ENCODE measurements at places on chromosomes 3 and 15.

DNA sequence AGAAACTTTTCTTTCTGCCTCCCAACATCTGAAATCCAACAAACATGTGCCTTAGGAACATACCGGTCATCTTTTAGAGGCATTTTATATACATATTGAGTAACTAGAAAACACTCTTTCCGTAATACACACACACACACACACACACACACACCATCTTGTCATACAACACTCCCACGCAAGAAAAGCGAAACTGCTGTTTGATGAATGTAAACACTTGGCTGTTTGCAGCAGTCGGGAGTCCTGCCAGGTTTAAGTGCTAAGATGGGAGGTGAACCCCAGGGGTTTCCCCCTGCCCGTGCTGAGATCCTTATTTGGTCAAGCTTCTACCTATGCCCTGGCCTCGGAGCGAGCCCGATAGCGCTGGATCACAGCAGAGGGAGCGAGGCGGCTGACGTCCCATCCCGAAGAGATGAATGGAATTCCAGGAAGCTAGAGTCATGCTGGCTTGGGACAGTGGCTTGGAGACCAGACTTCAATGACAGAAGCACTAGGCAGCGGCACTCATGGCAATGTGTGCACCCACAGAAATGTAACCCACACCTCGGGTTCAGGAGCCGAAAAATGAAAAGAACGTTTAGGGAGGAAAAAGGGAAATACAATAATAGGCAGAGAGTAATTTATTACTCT, 1.3 kb upstream of the THBS1 start:
- DNase-seq, result no peak

DNA sequence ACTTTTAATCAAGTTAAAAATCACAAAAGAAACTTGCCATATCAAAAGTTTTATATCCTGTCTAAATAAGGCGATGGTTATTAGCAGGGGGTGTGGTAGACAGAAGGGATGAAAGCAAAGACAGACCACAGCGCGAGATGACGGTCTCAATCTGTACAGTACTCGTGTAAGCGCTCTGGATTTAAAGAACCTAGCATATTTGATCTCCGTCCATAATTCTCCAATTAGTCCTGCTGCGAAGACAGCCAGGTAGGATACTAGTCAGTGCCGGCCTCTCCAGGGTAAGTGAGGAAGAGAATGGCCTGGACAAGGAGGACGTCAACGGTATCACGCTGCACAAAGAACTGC, 701 bp downstream of the SGO1 start:
- no peak for DNase-seq

GRCh38 chr15:92617549-92618520, 37.7 kb downstream of the FAM174B start:
- DNase-seq, result peak; percentile 59

GRCh38 chr3:141412087-141412935, 44.0 kb downstream of the ZBTB38 start:
- peak; percentile 61 for DNase-seq

DNA sequence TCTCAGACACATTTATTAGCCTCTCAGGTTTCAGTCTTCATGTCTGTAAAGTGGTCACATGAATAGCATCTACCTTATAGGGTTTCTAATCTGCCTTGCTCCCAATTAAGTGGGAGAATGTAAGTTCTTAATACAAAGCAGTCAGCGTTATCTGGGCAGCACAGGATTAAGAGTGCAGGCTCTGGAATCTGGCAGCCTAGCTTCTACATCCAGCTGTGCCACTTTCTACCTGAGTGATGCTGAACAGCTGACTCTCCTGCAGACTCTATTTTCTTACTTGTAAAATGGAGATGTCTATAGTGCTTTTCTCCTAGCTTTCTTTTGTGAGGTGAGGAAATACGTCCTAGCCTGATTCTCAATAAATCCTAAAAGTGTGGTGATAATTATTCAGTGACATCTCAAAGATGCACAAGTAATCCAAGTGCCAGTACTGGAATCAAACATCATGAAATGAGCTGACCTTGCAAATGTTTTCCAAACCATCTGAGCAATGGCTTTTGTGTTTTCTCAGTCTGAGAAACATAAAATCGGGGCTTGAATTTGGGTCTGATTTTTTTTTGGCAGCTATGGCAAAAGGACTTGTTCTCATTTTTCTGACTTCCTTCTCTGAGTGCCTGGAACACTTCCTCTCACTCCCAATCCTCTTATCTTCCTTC, 232.2 kb upstream of the FEZF2 start:
- DNase-seq, result no peak

- DNase-seq, result no peak
Observed at GRCh38 chr3:52218454-52218853, 7.0 kb downstream of the TLR9 start.

GRCh38 chr15:43702701-43703424, 9.2 kb downstream of the CKMT1A start:
- no peak for DNase-seq

- peak; percentile 88 for DNase-seq
Observed at GRCh38 chr15:80580106-80580505, 115.0 kb upstream of the ABHD17C start.

Measured in BJ (cell line).